ENCODE measurements at places on chromosomes 3 and 15.

- DNase-seq = no peak
These were observed 68.9 kb downstream of the TFRC start for GRCh38 chr3:196012941-196013476.

DNA sequence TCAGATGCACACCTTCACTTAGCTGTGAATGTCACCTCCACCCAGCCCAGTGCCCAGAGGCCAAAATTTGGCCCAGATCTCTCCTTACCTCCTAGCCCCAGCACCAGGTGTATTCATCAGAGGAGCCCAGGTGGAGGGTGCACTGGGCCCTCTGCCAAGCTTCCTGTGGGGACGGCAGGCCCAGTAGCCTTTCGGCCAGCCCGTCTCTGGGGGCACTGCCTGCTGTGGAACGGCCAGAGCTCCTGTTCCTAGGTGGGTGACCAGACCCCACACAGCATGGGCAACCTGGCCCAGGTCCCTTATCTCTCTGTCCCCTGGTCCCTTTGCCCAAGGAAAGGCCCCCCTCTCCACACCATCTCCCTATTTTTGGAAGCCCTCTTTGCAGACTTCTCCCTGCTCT, 67.8 kb downstream of the AAGAB start:
- DNase-seq = no peak

DNA sequence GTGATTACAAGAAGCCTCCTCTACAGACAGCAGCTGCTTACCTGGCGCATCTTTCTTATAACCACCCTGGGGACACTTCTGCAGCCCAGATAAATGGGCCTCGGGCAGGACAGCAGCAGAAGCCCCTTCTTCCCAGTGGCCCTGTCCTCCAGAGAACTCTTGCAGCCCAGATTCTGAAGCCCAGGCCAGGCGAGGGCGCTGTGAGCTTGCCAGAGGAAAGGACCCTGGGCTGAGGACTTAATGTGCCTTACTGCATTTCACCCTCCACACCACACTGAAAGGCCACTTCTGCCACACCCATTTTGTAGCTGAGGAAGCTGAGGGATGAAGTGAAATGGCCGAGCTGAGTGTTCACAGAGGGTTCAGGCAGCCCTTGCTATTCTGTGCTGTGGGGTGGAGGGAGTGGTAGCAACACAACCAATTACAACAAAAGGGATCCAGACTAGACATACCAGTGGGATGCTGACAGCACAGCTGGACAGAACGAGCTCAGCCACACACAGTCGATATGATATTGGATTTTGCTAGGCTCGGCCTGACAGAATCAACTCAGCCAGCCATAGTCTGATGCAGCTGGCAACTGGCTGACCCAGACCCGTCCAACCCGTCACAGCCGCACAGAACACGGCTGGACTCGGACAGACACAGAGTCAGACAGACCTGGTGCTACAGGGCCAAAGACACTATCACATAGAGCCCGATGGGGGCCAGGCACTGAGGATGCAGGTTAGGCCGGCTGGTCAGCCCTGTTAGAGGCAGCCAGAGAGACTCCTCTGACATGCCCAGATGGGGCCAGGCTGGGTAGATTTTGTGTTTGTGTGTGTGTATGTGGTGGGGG, 7.3 kb downstream of the ACOX2 start:
- DNase-seq = peak; percentile 63

DNA sequence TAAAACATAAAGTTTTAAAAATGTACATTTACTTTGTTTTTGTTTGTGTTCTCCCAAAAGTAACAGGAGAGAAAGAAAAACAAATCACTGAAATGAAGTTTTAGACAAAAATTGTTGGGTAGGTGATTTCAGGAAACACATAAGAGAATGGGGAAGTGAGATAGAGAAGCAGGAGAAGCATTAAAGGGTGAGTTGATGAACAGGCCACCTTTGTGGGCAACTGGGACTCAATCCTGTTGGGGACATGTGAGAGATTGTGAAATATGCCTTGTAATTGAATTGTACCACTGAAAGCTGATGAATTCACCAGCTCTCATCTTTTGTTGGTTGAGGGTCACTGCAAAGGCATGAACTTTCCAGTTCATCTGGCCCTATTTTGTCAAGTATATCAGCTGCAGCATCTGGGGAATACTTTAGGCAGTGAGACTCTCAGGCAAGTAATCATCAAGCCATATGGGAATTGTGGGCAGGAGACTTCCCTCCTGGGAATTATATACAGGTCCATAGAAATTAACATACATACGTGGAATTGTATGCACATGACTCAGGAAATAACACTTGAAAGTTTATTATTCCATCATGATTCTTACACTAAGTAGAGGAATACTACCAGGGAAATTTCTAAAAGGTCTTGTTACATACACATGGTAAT, 181.0 kb downstream of the ZBBX start:
- DNase-seq = no peak

DNA sequence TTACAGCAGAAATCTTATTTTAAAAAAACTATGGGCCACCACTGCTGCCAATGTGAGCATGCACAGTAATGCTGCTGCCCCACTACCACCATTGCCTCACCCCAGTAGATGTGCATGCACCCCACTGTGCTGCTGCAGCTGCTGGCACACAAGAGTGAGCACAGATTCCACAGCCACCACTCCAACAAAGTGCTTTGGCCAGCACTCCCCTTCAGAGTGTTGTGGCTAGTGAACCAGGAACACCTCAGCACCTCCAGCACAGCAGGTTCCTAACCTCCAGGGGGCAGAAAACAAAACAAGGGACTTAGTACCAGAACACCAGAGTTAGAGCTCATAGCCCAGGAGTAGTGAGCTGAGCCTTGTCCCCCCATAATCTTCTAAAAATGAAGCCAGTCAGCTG, 629.6 kb downstream of the PYDC2 start:
- no peak for DNase-seq

DNA sequence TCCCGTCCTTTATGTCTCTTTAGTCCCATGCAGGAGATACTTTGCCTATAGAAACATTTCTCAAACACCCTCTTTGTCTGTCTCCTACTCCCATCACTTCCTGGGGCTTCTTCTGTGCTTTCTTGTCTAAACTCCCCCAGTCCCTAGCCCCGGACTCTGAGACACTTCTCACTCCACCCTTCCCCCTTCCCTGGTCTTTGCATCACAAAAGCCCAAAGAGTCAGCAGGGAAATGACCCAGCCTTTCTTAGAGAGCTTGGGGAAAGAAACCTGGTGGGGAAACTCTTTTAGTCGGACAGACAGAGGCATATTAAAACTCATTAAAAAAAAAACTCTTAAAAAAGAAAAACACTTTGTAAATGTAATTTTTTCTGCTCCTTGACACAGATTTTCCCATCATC, 211.2 kb downstream of the TJP1 start:
- no peak for DNase-seq

DNA sequence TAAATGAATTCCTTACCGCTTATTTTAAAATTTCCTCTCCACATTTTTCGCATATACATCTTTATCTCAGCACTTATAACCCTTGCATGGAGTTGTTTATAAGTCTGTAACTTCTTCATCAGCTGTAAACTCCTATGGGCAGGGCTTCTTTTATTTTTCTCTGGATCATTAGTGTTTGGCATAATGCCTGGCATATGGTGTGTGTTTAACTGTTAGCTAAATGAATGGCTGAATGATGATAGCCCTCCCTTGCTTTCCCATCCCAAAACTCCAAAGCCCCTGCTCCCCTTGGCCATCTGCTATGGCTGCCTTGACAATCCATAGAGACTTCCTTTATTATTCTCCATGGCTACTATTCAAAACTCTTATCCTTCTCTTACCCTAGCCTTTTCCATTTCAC, 48.1 kb upstream of the SEMA6D start:
- no peak for DNase-seq

Data from SK-N-DZ (cell line).